ENCODE measurements at places on chromosomes 1 and 21.

- DNase-seq = no peak
These were observed 94.5 kb downstream of the PLPPR4 start for GRCh38 chr1:99358770-99359169.

DNA sequence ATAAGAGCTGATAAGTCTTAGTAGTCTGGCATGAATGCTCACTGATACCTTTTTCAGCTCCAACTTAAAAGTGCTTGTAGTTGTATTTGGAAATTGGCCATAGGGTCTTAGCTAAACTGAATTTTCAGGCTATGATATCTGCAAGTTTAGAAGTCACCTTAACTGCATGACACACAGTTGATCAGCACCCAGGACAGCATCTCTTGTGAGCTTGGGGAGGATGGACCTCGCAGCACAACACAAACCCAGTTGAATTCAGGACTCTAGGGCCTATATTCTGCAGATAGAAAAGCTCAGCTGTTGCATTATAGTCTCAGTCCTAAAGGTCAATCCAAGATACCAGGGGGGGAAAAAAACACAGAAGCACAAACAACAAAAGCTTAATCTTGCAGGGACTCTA, 394.3 kb downstream of the KCNH1 start:
- DNase-seq = no peak

- DNase-seq = no peak
These were observed 460.2 kb downstream of the KIF26B start for GRCh38 chr1:245615001-245615400.

DNA sequence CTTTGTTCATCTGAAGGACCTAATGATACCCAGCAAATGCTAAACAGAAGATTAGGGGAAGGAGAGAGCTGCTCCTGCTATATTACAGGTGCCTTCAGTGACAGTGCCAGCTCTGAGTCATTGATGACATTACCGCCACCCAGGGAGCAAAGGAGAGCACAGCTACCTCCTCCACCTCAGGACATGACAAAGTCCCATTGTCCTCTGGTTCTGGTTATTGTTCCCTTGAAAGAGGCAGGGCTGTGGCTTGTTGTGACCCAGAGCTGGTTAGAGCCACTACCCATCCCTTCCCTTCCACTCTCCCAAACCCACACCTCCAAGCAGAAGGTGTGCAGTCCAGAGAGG, 363.5 kb upstream of the DUSP10 start:
- no peak for DNase-seq

DNA sequence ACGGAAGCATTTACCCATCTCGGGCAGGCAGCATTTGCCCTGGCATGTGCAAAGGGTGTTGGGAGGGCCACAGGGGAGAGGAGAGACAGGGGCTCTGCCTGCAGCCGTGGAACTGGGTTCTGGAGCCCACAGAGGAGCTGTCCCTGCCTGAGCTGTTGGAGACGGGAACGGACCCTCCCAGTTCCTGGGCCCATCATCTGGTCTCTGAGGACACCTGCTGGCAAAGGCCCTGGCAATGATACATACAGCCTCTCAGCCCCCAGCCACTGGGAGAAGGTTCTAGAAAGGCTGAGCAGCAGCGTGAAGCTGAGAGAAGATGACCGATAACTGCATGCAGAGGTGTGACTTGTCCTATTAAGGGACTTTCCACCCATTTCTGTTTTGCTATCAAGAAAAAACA, 31.4 kb downstream of the FAAP20 start:
- no peak for DNase-seq

DNA sequence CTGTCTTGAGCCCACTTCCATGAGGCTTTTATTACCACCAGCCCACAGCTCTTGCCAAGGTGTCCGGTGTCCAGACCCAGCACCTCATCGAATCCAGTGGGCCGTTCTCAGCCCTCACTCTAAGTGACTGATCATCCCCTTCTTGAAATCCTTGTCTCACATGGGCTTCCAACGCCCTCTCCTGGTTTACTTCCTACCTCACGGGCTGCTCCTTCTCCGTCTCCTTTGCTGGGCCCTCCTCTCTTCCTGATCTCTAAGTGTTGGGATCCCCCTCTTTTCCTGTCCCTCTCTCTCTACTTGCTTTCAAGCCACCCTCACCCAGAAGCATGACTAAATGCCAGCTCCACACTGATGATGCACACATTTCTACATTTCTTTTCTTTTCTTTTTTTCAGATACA, 9.0 kb upstream of the RHBG start:
- DNase-seq = no peak

DNA sequence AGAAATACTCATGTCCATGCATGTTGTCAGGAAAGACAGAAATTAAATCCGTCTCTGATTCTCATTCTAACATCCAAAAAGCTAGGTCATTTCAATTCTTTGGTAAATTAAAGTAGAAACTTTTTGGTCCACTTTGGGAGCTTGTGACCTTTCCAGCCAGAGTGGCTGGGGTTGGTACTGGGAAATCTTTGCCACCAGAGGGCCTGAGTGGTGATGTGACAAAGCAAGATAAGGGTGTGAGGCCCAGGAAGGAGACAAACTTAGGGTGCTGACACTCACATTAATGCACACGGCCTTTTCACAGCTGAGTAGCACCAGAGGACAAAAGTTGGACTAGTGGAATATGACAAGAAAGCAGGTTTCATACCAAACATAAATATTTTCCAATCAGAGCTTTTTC, 144.3 kb downstream of the DNM3 start:
- no peak for DNase-seq

GRCh38 chr1:224632921-224633321, 16.8 kb downstream of the CNIH3 start:
- DNase-seq = no peak

DNA sequence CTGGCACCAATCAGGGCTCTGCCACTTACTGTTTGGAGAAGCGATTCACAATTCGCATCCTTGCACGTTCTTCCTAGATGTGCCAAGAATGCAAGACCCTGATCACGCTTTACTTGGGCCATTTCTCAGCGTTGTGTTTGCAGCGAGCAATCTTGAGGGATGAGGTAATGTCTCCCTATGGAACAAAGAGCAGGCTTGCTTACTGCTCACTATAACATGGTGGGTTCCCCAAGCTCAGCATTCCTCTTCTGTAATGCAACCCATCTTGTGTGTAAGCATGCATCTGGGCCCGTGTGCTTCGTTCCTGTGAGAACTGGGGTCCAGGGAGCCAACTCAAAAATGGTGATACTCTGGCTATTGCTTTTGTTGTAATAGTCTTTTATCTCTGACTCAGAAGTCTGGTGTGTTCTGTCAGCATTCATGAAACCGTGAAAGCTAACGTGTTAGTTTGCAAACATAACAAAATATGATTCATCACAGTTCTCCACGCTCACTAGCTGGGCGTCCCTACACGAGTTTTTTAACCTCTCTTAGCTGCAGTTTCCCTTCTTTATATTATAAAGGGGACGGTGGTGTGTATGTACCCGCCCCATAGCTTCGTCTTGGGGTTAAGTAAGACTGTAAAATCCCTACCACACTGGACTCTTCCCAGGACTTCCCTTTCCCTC, 33.3 kb downstream of the DNTTIP2 start:
- DNase-seq = no peak

DNA sequence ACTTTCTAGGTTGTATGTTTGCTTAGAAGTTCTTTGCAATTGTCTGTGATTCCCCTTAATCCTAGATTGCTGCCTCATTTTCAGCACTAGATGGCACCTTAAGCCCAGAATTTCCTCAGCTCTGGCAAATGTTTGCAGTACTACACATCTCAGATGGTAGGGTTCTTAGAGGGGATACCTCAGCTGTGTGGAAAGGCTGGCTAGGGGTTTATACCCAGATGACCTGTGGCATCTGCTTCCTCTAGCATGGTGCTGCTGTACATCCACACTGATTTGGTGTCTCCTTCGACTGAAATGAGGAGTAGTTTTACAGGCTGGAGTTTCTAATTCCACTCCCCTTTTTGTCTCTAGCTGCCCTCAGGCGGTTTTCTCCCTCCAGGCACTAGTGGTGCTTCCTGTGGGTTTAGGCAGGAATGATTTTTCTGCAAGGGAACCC, 23.5 kb downstream of the ASB17 start:
- DNase-seq = no peak

- DNase-seq = no peak
These were observed 15.7 kb upstream of the FOXO6 start for GRCh38 chr1:41345434-41346075.
